ENCODE measurements at places on chromosomes 3 and 15.

GRCh38 chr15:82640672-82641071 lies 6.5 kb downstream of the CPEB1 start:
- no peak for DNase-seq

GRCh38 chr15:56719021-56719612 lies 14.2 kb downstream of the ZNF280D start:
- DNase-seq: no peak

- no peak for DNase-seq
Observed at GRCh38 chr3:147699175-147699838, 290.1 kb downstream of the ZIC1 start.

- no peak for DNase-seq
Observed at GRCh38 chr3:131555456-131555855, 52.7 kb upstream of the MRPL3 start.

DNA sequence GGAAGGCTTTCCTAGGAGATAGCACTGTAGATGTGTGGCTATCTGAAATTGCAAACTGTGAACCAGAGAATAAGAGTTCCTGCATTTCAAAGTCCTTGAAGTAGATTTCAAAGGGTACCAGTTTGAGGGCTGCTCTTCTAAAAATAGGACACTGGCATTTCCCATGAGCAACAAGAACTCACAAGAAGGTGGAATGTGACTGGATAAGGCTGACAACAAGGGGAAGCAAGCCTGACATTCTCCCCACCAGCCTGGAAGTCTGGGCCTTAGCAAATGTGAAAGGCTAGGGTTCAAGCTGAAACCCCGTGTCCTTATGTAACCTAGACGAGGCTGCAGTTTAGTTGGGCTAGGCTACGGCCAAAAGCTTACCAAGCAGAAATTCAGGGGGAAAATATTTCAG lies 18.7 kb upstream of the TJP1 start:
- DNase-seq: no peak

Measured in GF-D8 (cell line).